ENCODE measurements at places on chromosomes 13 and 19. TPM values are rescaled to one million over a fixed set of nuclear protein-coding genes. Genes with fewer than 3 reads are reported as not detected.

DNA sequence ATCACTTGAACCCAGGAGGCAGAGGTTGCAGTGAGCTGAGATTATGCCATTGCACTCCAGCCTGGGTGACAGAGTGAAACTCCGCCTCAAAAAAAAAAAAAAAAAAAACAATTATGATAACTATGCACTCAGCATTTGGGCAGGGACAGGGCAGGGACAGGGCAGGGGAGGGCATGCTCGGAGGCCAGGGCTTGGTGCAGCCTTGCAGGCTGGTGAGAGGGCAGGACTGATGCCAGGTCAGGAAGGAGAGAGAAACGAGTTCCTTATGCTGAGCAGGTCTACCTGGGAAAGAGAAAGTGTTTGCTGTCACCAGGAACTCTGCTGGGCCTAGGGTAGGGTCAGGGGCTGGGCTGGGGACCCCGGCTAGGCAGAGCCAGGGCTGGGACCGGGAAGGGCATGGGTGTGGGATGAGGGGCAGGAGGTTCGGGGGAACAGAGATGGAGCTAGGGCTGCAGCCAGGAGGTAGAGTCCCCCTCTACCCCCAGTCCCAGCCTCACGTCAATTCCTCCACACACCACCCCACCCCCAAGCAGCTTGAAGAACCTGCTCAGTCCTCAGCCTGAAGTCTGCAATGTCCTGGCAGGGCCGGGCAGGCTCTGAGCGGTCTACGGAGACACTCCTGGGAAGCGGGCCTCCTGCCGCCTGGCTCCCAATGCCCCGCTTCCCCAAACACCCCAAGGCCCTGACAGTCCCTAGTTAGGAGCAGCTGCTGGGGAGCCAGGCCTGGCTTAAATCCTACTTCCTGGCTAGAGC, 2.8 kb downstream of the FXYD3 start:
- no peak overlapping the region for H3K27ac ChIP-seq
- H3K4me1 ChIP-seq = peaks cover 3% of the 10 kb centered on the region
- DNase-seq = no peak
- no peaks in the 10 kb centered on the region for H3K36me3 ChIP-seq

- H3K4me1 ChIP-seq = peaks cover 14% of the 10 kb centered on the region
- H3K4me3 ChIP-seq = peak overlapping the region; percentile 85
- H3K27me3 ChIP-seq = no peaks in the 10 kb centered on the region
- peak; percentile 73 for DNase-seq
- H3K27ac ChIP-seq = peak overlapping the region; percentile 89
Measured at GRCh38 chr19:40433391-40434216, 7.8 kb upstream of the SERTAD1 start.

- no peaks in the 10 kb centered on the region for H3K36me3 ChIP-seq
- peaks cover 14% of the 10 kb centered on the region for H3K27me3 ChIP-seq
- peaks cover 10% of the 10 kb centered on the region for H3K4me1 ChIP-seq
- no peak overlapping the region for H3K4me3 ChIP-seq
- no peak overlapping the region for H3K27ac ChIP-seq
Measured at GRCh38 chr19:1503089-1503924, 9.5 kb downstream of the ADAMTSL5 start.

DNA sequence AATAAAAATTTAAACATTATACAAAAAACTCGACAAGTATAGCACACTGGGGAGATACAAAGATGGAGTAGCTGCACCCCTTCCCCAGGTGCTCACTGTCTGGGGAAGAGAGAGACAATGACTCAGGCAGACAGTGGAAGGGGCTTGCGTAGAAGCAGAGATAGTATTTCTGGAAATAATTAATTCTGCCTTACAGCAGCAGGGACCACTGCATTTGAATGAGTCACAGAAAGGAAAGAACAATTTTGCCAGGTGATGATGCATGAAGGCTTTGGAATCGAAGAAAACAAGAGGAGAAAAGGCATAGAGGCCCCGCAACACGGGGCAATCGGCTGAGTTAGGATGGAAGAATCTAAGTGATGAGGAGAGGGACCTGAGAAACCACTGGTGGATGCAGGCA, 447.4 kb downstream of the EFNB2 start:
- no peaks in the 10 kb centered on the region for H3K36me3 ChIP-seq
- no peaks in the 10 kb centered on the region for H3K27me3 ChIP-seq
- H3K27ac ChIP-seq = no peak overlapping the region
- H3K4me1 ChIP-seq = no peaks in the 10 kb centered on the region

GRCh38 chr13:73337532-73337931, 278.7 kb downstream of the KLF5 start:
- no peaks in the 10 kb centered on the region for H3K27me3 ChIP-seq
- H3K4me3 ChIP-seq = no peak overlapping the region
- DNase-seq = no peak

GRCh38 chr13:111962431-111962891, 104.5 kb upstream of the SOX1 start:
- no peaks in the 10 kb centered on the region for H3K36me3 ChIP-seq
- H3K27ac ChIP-seq = no peak overlapping the region
- H3K27me3 ChIP-seq = no peaks in the 10 kb centered on the region
- no peaks in the 10 kb centered on the region for H3K4me1 ChIP-seq
- no peak overlapping the region for H3K4me3 ChIP-seq

- DNase-seq = peak; percentile 44
- peak within 1 kb of the TSS; percentile 52 for H3K27ac ChIP-seq
- no peak within 1 kb of the TSS for H3K4me3 ChIP-seq
- H3K4me1 ChIP-seq = peaks cover 36% of the 10 kb centered on the region
Measured at GRCh38 chr19:16888629-16889365, at the start of gene F2RL3. F2RL3 (plus strand) TSS chr19:16888999; CDS start chr19:16889190, 191 bp downstream.

DNA sequence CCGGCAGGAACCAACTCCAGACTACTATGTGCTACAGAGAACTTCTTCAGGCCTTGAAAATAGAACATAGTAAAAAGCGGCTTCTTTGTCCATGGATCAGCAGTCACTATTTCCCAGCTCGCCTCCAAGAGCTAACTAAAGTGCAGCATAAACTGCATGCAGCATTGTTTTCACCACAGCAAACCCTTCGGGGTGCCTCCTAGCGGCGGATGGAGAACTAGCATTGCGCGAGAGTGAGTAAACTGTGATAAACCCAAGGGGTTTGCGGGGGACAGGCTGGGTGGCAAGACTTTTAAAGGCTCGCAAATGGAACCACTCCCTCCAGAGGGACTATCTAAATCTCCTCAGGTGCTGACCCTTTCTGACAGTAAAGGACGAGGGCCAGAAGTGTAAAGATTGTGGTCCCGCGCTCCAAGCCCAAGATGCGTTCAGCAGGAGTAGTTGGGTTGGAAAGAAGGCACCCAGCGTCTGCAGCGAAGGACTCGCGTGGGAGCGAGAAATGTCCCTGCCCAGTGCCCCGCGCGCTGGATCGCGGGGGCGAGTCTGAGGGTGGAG, 21.5 kb upstream of the SGCG start:
- H3K27ac ChIP-seq = no peak overlapping the region
- no peak overlapping the region for H3K4me3 ChIP-seq
- H3K4me1 ChIP-seq = peaks cover 2% of the 10 kb centered on the region
- no peaks in the 10 kb centered on the region for H3K36me3 ChIP-seq
- peaks cover 23% of the 10 kb centered on the region for H3K27me3 ChIP-seq
- peak; percentile 28 for DNase-seq

Gene C1QTNF9
- not detected for total RNA-seq

Gene TDRD12
- total RNA-seq = 0.45 TPM

Gene SYNGR4
- 0.28 TPM for total RNA-seq

Gene HS6ST3
- not detected for total RNA-seq

Gene MRI1
- 22.7 TPM for total RNA-seq
